ENCODE measurements at places on chromosomes 4 and X.

GRCh38 chrX:47390780-47391179, 20.4 kb downstream of the ZNF157 start:
- no peak for DNase-seq

GRCh38 chr4:81173213-81173612, 41.8 kb downstream of the PRKG2 start:
- DNase-seq, result no peak

- no peak for DNase-seq
Measured at GRCh38 chr4:184262901-184263300, 45.2 kb upstream of the ENPP6 start.

GRCh38 chrX:107477406-107477805, 28.0 kb downstream of the FRMPD3 start:
- no peak for DNase-seq

GRCh38 chr4:141179474-141180373, 41.0 kb upstream of the ZNF330 start:
- no peak for DNase-seq

GRCh38 chrX:119573840-119574393, 446 bp upstream of the UBE2A start:
- DNase-seq, result no peak

DNA sequence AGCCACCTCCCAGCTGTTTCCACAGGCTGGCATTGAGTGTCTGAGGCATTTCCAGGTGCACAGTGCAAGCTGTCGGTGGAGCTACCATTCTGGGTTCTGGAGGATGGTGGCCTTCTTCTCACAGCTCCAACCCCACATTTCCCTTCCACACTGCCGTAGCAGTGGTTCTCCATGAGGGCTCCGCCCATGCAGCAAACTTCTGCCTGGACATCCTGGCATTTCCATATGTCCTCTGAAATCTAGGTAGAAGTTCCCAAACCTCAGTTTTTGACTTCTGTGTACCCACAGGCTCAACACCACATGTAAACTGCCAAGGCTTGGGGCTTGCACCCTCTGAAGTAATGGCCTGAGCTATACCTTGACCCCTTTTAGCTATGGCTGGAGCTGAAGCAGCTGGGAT, 10.3 kb upstream of the FRMPD4 start:
- no peak for DNase-seq

- peak; percentile 76 for DNase-seq
Measured at GRCh38 chr4:38667085-38667893, 3.3 kb downstream of the KLF3 start.

DNA sequence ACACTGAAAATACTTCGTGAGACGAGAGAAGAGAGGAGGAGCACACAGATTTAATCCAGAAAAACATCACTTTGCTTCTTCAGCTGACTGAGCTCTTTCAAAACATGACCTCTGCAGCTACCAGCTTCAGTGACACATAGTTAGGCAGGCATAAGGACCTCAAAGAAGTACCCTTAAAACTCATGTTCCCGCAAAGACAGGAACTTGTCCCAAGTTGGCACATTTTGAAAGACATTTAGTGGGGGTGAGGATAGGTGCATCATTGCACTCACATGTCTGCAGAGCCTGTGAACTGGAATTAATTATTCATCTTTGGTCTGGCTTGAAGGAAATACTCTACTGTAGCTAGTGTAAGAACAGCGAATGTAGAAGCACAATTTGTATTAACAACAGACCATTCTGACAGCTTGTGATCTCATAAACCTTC, 221.8 kb downstream of the MGST2 start:
- no peak for DNase-seq

DNA sequence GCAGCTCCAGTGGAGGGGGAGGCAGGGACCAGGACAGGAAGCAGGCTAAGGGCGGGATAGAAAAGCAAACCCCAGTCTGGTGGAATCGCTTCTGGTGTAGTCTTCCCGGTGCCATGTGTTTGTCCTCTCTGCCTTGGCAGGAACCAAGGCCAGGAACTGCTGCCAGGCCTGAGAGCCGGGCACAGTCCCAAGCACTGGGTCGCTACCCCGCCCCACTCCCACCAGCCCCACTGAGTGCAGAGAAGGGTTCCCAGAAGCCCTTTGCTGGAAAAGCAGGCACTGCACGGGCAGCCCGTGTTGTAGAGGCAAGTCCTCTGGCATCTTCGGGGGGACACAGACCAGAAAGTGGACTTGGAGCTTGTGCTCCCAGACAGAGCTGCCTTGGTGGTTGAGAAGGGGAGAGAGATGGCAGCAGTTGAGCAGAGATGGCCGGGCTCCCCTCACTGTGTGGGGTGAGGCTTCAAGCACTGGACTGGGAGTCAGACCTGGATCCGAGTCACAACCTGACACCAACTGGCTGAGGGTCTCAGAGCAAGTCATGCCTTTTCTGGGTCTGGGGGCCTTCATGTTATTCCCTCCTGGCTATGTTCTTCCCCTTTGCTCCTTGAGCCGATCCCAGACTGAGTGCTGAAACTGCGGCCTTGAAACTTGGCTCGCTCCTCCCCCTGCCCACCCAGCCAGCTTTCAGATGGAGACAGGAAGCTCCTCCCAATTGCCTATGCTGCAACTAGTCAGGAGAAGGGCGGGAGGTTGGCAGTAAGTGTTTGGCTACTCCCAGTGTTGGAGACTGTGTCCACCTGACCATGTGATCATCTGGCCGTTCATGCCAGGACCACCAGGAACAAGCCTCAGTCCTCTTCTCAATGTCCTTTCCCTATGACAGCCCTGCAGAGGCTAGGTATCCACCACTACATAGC, 59.7 kb upstream of the MTM1 start:
- DNase-seq, result no peak

DNA sequence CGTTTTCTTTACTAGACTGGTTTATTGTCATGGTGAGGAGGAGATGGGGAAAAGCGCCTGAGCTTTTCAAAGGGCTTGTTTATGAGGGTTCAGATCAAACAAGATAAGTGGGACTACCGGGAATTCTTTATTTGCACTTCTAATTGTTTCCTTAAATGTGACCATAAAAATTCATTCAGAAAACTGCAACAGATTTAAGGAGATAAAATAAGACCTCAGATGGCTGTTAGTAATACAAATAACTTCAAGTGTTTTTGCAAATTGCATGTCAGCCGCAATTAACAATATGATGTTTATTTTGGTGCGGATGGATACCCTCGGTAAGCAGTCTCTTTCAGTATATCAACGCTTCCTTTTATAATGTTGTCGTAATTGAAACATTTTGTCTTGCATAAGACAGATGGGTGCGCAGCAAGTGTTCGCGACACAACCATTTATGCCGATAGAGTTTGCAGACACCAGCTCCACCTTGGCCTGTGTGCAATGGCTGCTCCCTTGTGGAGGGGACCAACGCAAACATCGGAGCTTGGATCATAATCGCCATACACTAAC, 151.0 kb downstream of the C4orf33 start:
- no peak for DNase-seq

DNA sequence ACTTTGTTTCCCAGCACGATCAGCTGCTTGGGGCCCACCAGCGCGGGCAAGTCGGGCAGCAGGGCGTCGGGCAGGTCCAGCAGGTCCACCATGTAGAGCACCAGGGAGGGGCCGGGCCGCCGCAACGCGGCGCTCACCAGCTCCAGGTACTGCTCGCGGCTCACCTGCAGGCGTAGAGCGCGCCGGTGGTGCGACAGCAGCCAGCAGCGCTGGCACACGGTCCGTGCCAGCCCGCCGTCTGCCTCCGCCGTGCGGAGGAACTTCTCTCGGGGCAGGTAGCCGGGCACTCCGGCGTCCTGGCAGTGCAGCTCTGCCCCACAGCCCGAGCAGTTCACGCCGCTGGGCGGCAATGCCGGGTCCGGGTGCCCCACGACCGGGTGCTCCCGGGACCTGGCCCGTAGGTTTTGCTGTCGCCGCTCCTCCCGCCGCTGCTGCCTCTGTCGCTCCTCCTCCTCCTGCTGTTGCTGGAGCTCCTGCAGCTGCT, 527 bp downstream of the NOA1 start:
- peak; percentile 65 for DNase-seq

- DNase-seq, result no peak
Measured at GRCh38 chr4:121697564-121697963, 784 bp upstream of the ANXA5 start.

- DNase-seq, result no peak
Measured at GRCh38 chr4:59748433-59748832, 1451.7 kb upstream of the ADGRL3 start.

- no peak for DNase-seq
Measured at GRCh38 chr4:97923096-97923495, 220.2 kb downstream of the STPG2 start.

- peak; percentile 35 for DNase-seq
Measured at GRCh38 chr4:153112041-153112441, 92.2 kb upstream of the TRIM2 start.

DNA sequence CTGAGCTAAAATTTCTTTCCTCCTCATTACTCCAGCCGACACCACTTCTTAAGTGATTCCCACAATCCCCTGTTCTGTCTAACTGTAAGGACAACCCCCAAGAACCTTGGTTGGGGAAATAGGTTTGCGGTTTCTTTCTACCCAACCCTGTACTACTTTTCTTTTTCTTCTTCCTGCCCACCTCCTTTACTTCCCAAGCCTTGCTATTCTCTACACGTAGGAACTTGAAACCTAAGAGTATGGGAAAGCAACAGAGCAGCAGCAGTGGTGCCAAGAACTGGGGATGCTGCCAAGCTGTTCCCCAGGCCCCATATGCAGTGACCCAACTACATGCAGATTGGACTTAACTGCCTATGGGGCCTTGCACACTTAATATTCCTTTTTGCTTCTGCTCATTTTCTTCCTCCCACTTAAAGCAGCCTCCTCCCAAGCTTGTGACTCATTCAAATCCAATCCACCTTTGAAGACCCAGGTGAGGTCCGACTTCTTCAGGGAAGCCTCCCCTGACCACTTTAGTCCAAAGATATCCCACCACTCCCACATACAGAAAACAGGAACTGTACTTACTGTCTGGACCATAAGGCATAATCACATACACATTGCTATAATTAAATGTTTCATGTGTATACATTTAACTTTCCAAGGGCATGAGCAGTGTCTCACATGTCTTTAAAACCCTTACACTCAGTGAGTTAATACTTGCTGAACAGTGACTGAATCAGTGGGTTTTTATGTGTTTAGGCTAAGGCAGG, 1.7 kb downstream of the FAM120C start:
- no peak for DNase-seq

GRCh38 chr4:13047591-13047990, 436.5 kb downstream of the RAB28 start:
- DNase-seq, result no peak

DNA sequence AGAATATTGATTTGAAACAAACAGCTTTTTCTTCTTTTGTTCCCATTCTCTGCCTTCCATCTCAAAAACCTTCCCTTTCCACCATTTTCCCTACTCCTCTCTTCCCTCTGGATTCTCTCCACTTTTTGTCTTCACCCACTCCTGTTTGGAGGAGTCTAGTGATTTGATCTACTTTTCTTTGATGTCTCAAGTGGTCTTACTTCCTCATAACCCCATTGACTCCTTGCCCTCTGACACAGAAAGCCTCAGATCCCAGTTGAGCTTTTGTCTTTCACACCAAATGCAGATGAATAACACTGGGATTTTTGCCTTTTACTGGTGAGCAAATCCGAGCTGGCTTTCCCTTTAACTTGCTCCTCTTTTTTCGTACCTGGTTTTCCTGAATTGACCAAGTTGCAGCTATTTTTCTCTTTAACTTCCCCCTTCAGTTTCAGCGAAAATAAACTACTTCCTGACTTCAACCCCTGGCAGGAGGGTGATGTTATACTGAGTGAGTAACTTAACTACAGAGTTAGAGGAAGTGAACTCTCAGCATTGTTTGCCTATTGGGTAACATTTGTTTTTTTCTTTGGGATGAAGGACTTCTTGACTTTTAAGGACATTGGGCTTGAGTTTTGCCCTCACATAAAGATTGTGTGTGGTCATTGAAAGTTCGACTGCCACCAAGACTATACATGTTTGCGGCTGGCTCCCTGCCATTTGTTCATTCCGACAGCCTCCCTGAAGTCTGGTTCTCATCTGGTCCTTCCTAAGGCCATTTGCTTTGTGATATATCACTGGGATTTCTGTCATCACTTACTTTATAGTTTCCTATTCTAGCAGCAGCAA, 392.8 kb upstream of the NR3C2 start:
- no peak for DNase-seq

DNA sequence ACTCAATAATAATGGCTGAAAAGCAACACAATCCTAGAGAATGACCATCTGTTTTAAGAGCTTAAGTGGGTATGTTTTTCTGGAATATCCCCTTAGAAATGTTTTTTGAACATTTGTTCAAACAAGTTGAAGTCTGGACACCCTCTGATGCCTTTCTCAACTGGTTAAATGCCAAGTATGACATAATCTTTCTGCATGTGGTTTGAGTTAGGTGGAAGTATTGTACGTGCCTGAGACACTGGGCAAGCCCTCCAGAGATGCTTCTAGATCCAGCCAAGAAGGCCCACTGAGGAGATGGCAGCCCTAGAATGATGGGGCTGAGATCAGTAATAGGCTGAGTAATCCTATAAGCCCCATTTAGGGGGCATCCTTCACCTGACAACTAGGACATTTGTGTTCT, 493.1 kb downstream of the MAGEE1 start:
- no peak for DNase-seq

- DNase-seq, result no peak
Measured at GRCh38 chrX:121333942-121334341, 286.5 kb downstream of the GLUD2 start.

Data from activated naive CD4-positive, alpha-beta T cell treated with anti-CD3 and anti-CD28 coated beads, Interleukin-2, amount 10 ng/mL, durations not matched to agents 7 days and 5 days (primary cell).